Omental fat pad (tissue), 4 donors: ENCODE measurements at places on chromosomes 7 and 10.

DNA sequence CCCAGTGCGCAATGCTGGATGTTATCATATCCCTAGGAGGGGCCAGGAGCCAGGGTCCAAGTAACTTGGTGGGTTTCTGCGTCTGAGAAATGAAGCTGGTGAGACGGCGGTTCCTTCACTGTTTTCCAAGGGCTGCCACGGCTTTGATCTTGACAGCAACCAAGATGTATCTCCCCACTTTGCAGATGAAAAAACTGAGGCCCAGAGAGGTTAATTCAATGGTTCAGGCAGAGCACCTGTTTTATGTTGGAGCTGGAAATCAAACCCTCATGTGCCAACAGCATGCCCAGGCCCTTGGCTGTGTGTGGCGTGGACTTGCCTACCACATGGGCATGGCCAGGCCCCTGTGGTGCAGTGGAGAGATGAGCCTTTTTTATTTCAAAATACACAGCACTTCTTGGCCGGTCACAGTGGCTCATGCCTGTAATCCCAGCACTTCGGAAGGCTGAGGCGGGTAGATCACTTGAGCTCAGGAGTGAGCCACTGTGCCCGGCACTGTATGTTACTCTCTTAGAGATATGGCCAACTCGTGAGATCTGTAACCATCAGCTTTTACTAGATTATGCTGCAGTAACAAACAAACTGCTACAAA is 225.2 kb upstream of the SH2B2 start:
- DNase-seq = no peak

DNA sequence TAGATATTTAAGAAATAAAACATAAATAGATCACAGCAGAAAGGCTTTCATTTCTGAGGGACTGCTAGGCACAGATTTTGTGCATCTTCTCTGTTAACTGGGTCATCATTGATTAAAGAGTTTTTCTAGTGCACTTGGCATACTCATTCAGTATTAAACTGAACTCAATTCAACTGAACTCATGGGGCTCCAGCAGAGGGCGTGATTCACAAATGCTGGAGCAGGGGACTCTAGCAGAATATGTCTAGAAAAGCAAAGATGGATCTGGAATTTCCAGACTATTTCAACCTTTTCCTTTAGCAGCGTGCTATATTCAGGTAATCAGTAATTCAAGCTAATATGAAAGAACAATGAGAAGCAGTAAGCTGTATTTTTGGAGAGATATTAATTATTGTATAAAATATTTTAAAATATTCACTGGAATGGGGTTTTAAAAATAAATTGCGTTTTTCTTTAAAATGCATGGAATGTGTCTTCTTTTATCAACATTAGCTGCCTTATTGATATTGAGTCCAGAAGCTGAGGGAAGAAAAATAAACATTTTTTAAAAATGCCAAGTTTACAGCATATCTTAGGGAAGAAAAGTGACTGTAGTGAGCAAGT is 296.8 kb upstream of the CACNA2D1 start:
- DNase-seq = no peak

DNA sequence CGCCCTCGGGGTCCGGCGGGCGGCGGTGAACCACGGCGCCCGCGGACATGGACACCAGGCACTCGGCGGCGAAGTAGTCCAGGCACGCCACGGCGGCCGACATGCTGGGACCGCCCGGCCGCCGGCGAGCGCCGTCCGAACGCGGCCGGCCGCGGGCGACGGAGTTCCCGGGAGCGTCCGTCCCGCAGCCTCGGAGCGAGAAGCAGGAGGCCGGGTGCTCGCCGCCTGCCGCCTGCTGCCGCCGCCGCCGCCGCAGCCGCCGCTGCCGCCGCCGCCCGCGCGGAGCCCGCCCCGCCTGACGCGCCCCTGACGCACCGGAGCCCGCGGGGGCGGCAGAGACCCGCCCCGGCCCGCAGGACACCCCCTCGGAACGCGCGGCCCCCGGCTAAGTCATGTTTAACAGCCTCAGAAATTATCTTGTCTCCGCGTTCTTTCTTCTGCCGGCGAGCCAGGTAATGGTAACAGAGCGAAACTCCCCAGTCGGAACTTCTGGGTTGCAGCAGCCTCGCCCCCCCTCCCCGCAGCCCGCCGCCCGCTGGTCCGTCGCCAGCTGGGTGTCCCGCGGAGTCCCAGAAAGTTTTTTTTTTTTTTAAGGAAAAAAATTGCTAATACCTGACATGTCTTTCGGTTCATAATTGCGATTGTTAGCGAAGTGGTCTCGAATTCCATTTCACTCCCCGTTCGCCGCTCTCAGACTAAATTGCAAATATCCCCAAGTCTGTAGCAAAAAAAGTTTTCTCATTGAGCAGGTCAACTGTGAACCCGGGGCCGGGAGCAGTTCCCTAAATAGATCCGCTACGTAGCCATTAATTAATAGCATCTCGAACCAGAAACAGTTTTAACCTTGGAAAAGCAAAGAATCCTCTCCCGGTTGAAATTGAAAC is at the start of gene KLF14:
TSS of gene KLF14 (minus strand) at position 277 of the 884 bp plus-strand sequence. CDS start at position 103, 174 bp downstream.
- DNase-seq = no peak

DNA sequence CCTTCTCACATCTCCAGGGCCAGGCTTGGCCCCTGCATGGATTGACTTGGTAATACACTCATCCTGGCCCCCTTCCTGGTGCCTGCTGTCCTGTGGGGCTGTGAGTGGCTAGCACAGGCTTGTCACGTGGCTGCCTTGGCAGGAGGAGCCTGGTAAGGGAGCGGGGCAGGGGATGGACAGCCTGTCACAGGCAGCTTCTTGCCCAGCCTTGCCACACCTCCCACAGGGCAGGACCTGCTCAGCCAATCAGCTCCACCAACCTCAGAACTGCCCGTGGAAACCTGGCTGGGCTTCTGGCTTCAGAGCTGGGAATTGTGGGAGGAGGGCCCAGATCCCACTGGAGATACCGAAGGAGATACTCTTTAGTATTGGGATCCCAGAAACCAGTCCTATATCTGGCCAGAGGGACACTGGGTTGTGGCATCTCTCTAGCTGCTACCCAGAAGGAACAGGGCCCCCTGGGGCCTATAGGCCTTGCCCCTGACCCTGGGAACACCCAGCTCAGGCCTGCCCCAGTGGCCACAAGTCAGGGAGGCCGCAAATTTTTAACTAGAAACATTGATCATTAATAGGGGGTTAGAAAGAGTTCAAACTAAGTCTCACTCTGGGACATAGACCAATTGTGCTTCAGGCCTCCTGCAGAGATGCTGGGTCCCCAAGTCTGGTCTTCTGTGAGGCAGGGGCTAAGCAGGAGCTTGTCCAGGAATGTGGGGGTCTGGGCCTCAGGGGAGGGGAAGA is at the start of gene HOGA1:
TSS of gene HOGA1 (plus strand) at position 330 of the 738 bp plus-strand sequence. CDS start at position 645, 315 bp downstream.
- DNase-seq = no peak

- DNase-seq = no peak
Observed at GRCh38 chr10:6180480-6181110, 22.1 kb upstream of the PFKFB3 start.

GRCh38 chr7:191981-192649 is at the start of gene FAM20C:
TSS of gene FAM20C (plus strand) at chr7:192571. CDS start at chr7:193200, 629 bp downstream.
- DNase-seq = peak; percentile 35

- DNase-seq = no peak
Observed at GRCh38 chr10:35005868-35006267, 84.3 kb downstream of the CUL2 start.

- DNase-seq = no peak
Observed at GRCh38 chr7:134362587-134363483, 46.1 kb upstream of the SLC35B4 start.

GRCh38 chr10:30854656-30855055 is 177.0 kb downstream of the ZNF438 start:
- no peak for DNase-seq

GRCh38 chr10:115866691-115867090 is 406.3 kb downstream of the GFRA1 start:
- DNase-seq = no peak

DNA sequence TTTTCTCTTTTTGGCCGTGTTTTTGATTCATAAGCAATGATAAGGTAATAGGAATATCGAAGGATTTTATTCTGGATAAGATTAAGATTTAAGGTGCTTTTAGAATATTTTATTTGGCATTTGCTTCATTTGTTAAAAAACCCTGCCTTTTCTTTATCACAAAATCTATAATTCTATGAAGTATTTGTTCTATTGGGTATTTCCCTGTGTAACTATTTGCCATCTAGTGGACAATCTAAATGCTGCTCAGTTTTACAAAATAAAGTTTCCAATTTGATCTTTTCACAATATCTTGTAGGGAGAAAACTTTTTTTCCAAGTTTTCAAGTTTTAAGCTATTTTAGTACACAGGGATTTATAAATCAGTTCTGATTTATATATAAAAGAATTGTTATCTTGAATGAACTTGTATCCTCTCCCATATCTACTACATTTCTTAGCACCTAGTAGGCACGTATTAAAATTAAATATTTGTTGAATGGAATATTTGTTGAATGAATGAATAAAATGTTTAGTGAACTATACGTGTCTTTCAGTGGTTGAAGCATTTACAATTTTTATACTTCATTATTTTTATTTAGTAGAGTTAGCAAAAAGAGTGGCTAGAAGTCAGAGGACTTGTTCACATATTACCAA is 26.5 kb downstream of the ANKRD7 start:
- no peak for DNase-seq

DNA sequence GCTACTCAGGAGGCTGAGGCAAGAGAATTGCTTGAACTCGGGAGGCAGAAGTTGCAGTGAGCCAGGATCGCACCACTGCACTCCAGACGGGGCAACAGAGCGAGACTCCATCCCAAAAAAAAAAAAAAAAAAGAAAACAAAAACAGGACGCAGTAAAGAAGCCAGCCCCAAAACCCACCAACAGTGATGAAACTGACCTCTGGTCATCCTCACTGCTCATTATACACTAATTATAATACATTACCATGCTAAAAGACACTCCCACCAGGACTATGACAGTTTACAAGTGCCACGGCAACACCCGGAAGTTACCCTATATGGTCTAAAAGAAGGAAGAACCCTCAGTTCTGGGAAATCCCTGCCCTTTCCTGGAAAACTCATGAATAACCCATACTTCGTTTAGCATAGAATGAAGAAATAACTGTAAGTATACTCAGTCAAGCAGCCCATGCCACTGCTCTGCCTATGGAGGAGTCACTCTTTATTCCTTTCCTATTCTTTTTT is 40.0 kb upstream of the EIF4H start:
- no peak for DNase-seq

DNA sequence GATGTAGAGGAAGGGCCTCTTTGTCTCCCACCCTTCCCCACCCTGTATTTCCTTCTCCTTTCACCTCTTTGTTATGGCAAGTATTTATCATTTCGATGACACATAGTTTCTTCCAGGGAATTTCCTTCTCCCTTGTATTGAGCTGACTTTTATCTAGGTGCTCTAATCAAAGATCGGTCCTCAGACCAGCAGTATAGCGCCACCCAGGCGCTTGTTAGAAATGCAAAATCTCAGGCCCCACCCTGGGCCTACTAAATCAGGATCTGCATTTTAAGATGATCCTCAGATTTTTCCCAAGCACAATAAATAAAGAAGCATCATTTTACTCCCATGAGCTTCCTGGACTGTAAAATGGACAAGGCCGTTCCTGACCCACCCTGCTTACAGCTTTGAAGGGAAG is 12.0 kb upstream of the GOT1 start:
- DNase-seq = no peak

DNA sequence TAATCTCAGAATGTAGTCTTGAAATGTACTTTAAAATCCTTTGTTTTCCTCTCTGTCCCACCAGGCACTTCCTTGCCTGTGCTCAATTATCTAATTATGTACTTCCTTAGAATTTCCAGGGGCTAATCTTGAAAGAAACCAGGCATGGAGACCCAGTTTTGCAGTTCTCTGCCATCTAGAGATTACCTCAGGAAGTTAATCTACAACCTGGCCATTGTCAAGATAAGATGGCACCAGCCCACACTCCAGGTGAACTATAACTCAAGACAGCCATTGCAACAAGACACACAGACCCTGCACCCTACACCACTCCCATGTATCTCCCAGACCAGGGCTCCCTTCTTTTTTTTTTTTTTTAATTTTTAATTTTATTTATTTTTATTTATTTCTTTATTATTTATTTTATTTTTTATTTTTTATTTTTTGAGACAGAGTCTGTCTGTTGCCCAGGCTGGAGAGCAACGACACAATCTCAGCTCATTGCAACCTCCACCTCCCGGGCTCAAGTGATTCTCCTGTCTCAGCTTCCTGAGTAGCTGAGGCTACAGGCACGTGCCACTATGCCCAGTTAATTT is 85.9 kb upstream of the TRIM24 start:
- no peak for DNase-seq

- DNase-seq = no peak
Observed at GRCh38 chr10:6564367-6564766, 15.7 kb downstream of the PRKCQ start.

GRCh38 chr10:126646110-126646509 is 24.4 kb downstream of the C10orf90 start:
- no peak for DNase-seq

GRCh38 chr7:28960071-28960840 is 2.1 kb upstream of the TRIL start:
- no peak for DNase-seq

DNA sequence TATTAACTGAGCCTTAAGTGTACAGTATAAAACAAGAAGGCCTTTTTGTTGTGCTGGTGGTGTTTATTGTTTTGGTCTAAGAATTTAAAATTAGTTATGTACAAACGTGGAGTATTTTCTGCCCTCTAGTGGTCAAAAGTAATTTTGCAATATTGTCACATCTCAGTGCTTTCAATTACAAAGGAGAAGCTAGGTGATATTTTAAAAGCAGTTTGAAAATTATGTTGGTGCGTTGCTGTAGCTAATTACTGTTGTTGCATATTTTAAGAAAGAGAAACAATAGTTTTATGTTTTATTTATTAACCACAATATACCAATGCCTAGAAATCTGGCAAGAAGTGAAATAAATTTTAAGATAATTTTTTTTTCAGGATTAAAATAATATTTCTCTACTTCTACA is 11.4 kb downstream of the NPVF start:
- DNase-seq = no peak

- no peak for DNase-seq
Observed at GRCh38 chr7:129796186-129796775, 156.5 kb downstream of the UBE2H start.

DNA sequence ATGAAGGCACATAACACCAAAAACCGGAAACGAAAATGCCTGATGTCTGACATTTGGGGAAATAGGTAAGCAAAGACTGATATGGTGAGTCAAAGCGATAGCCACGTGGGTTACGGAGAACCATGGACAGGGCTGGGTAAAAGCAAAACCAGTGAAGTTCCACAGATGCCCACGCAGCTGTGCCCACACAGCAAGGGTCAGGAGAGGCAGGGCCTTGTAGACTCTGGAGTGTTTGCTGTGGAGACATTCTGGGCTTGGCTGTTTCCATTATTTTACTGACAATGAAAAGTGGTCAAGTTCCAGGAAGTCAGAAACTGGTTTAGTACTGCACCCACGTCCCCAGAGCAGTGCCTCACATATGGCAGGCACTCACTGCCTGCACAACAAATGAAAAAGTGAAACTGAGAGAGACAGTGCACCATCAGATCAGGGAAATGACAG is 148.7 kb downstream of the ZMYND11 start:
- DNase-seq = no peak
